Smooth muscle cell of bladder (primary cell): ENCODE measurements at places on chromosomes 6 and 20. TPM values are rescaled to one million over a fixed set of nuclear protein-coding genes. Genes with fewer than 3 reads are reported as not detected.

The SEL1L2 gene
- not detected in 2 replicates for total RNA-seq

The GNRH2 gene
- total RNA-seq = 0.09 and 0.57 TPM in 2 replicates

The SAPCD1 gene
- 0.28 TPM in 2 replicates for total RNA-seq

The RAE1 gene
- 18.5 and 25.2 TPM in 2 replicates for total RNA-seq

The SLC22A16 gene
- not detected in 2 replicates for total RNA-seq

The ZBP1 gene
- total RNA-seq = under 0.01 TPM in 1 of 2 replicates, not detected in the other

The ATXN1 gene
- total RNA-seq = 21.0 and 28.7 TPM in 2 replicates

The ASCC3 gene
- 86.9 and 97.2 TPM in 2 replicates for total RNA-seq

The OXT gene
- total RNA-seq = 0.18 and 0.28 TPM in 2 replicates

The CRIP3 gene
- total RNA-seq = 0.18 TPM in 1 of 2 replicates, not detected in the other

The TFAP2C gene
- under 0.01 TPM in 1 of 2 replicates, not detected in the other for total RNA-seq

The BTNL2 gene
- total RNA-seq = not detected in 2 replicates

The FRK gene
- total RNA-seq = 1.9 and 3.1 TPM in 2 replicates

The GPX5 gene
- not detected in 2 replicates for total RNA-seq

The IL20RA gene
- total RNA-seq = 0.14 and 0.55 TPM in 2 replicates

The EFCAB8 gene
- 0.28 TPM in 2 replicates for total RNA-seq

The CST2 gene
- total RNA-seq = 0.55 and 0.71 TPM in 2 replicates

The TDRD6 gene
- total RNA-seq = 0.46 and 0.57 TPM in 2 replicates

The PDYN gene
- total RNA-seq = not detected in 2 replicates

The C20orf141 gene
- 0.37 TPM in 1 of 2 replicates, not detected in the other for total RNA-seq

The MYMX gene
- total RNA-seq = not detected in 2 replicates

The PRDM13 gene
- not detected in 2 replicates for total RNA-seq

The GPR31 gene
- not detected in 2 replicates for total RNA-seq

The FNDC11 gene
- 0.46 and 0.57 TPM in 2 replicates for total RNA-seq

The CTAGE9 gene
- not detected in 2 replicates for total RNA-seq

The PLCB4 gene
- total RNA-seq = 1.9 and 2.0 TPM in 2 replicates

The GCNT2 gene
- under 0.01 TPM in 1 of 2 replicates, not detected in the other for total RNA-seq

The RIMS1 gene
- total RNA-seq = 0.14 and 0.28 TPM in 2 replicates

The TENT5A gene
- total RNA-seq = 47.5 and 125 TPM in 2 replicates

The RPP21 gene
- 20.8 and 33.1 TPM in 2 replicates for total RNA-seq

The ADTRP gene
- 2.7 and 3.5 TPM in 2 replicates for total RNA-seq

The SDC4 gene
- 98.4 and 102 TPM in 2 replicates for total RNA-seq

The HRH3 gene
- not detected in 2 replicates for total RNA-seq

The KIAA0408 gene
- total RNA-seq = 0.37 and 0.71 TPM in 2 replicates

The WFDC5 gene
- not detected in 2 replicates for total RNA-seq

The TRAPPC3L gene
- 0.09 and 0.14 TPM in 2 replicates for total RNA-seq

The LHFPL5 gene
- total RNA-seq = not detected in 2 replicates

The UST gene
- 29.4 and 35.4 TPM in 2 replicates for total RNA-seq

The SOD2 gene
- 1,358 and 2,648 TPM in 2 replicates for total RNA-seq

The PNPLA1 gene
- total RNA-seq = under 0.01 TPM in 1 of 2 replicates, not detected in the other

The APMAP gene
- total RNA-seq = 125 and 141 TPM in 2 replicates

The SAMD3 gene
- total RNA-seq = 4.1 and 11.8 TPM in 2 replicates

The PI3 gene
- total RNA-seq = not detected in 2 replicates

The GSTA3 gene
- not detected in 2 replicates for total RNA-seq

The C6orf118 gene
- total RNA-seq = not detected in 2 replicates

The BHLHE23 gene
- total RNA-seq = not detected in 2 replicates

The VSX1 gene
- not detected in 2 replicates for total RNA-seq

The PRICKLE4 gene
- not detected in 2 replicates for total RNA-seq

The MOG gene
- total RNA-seq = not detected in 2 replicates

The CLIC5 gene
- 0.09 TPM in 1 of 2 replicates, not detected in the other for total RNA-seq

The ARMC12 gene
- 0.28 and 0.65 TPM in 2 replicates for total RNA-seq

The GHRH gene
- total RNA-seq = not detected in 2 replicates

The PRKN gene
- total RNA-seq = 1.1 and 2.0 TPM in 2 replicates

The ISM1 gene
- under 0.01 and 0.09 TPM in 2 replicates for total RNA-seq

The IL17F gene
- not detected in 2 replicates for total RNA-seq

The CAPN11 gene
- under 0.01 and 0.09 TPM in 2 replicates for total RNA-seq
